Endothelial cell of umbilical vein (primary cell): ENCODE measurements at places on chromosomes 2 and 18. TPM values are rescaled to one million over a fixed set of nuclear protein-coding genes. Genes with fewer than 3 reads are reported as not detected.

DNA sequence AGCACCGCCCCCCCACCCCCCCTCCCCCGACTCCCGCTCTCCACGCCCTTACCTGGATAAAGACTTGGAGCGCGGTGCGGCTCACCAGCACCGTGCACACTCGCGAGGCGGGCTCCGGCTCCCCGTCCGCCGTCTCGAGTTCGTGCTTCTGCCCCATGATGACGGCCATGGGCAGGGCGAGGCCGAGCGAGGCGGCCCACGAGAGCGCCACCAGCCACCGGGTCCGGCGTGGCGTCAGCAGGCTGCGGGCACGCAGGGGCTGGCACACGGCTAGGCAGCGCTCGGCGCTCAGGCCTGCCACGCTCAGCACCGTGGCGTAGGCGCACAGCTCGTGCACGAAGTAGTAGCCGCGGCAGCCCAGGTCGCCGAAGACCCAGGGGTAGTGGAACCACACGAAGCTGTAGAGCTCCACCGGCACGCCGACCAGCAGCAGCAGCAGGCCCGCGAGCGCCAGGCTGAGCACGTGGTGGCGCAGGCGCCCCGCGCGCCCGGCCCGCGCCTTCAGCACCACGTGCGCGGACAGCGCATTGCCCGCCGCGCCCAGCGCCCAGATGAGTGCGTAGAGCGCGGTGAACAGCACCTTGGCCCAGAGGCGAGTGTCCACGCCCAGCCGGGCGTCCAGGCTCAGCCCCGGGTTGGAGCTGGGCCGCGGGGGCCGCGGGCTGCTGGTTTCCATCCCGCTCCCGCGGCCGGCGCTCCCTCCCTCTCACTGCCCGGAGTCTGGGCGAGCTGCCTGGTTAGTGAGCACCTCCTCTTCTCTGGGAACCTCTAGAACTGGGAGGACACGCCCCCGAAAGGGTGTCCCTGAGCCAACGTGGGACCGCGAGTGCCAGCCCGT lies at the start of gene NTSR2:
Gene NTSR2, minus strand, starts transcription at position 742 of the 838 bp plus-strand sequence. Its CDS starts 66 bp downstream, at position 676.
- H3K27me3 ChIP-seq: peaks cover 3% of the 10 kb centered on the region
- peak; percentile 54 for DNase-seq
- H3K27ac ChIP-seq: no peak within 1 kb of the TSS

Gene FN1
- total RNA-seq: 3,221 and 3,760 TPM in 2 replicates

GRCh38 chr2:216012133-216012829 lies 1.1 kb downstream of the MREG start:
- no peaks in the 10 kb centered on the region for H3K27me3 ChIP-seq
- H3K4me3 ChIP-seq: peak overlapping the region; percentile 72
- H3K4me1 ChIP-seq: peaks cover 7% of the 10 kb centered on the region
- H3K36me3 ChIP-seq: no peaks in the 10 kb centered on the region

GRCh38 chr2:158325782-158326340 lies 130.7 kb downstream of the CCDC148 start:
- no peaks in the 10 kb centered on the region for H3K36me3 ChIP-seq
- no peak overlapping the region for H3K4me3 ChIP-seq
- DNase-seq: no peak
- H3K27ac ChIP-seq: no peak overlapping the region

- H3K4me3 ChIP-seq: no peak overlapping the region
- H3K27ac ChIP-seq: no peak overlapping the region
- no peak for DNase-seq
- H3K4me1 ChIP-seq: peaks cover 10% of the 10 kb centered on the region
- no peaks in the 10 kb centered on the region for H3K36me3 ChIP-seq
- no peaks in the 10 kb centered on the region for H3K27me3 ChIP-seq
These were observed 98.9 kb upstream of the ODC1 start for GRCh38 chr2:10546975-10547391.

Gene ZCCHC2
- total RNA-seq: 20.6 and 27.2 TPM in 2 replicates

Gene ATG9A
- 62.2 and 65.5 TPM in 2 replicates for total RNA-seq

- H3K4me3 ChIP-seq: no peak overlapping the region
- H3K4me1 ChIP-seq: no peaks in the 10 kb centered on the region
- DNase-seq: no peak
- H3K36me3 ChIP-seq: no peaks in the 10 kb centered on the region
These were observed 255.7 kb downstream of the HDAC4 start for GRCh38 chr2:239145106-239145505.

Gene FTCDNL1
- total RNA-seq: 0.27 and 0.65 TPM in 2 replicates

DNA sequence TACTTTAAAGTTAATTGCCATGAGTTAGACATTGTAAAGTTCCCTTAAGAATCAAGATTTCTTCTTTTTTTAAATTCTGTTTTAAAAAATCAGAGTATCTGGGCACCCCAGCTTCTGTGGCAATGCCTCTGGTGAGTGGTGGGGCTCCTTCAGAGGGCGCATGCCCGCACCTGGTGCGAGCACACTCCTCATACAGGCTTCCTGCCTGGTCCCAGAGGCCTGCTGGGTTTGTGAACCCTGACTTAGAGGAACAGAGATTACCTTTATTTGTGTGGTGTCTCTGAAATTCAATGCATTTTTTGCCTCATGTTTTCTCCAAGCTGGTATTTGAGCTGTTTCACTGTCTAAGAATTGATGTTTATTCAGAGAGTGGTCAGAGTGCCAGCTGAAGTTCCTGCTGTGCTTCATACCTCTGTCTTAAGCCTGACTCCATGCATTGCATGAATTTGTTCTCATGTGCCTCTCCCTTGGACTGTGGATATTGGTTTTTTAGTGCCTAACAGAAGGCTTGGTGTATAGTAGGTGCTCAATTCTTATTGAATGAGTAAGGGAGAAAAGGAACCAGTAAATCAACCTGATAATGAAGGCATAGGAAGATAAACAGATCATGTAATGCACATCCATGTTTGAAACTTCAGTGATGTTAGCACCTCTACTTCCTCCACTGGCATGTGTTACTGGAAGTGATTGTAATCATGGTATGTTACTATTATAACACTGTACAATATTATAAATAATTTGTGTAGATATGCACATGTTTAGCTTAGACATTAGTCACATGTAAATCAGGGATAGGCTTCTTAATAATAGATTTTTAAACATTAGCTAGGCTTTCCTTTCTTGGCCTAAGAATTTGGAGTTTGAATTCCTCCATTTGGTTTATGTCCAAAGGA lies 29.0 kb downstream of the PHLPP1 start:
- no peak overlapping the region for H3K27ac ChIP-seq
- no peak for DNase-seq
- H3K27me3 ChIP-seq: no peaks in the 10 kb centered on the region
- peaks cover 2% of the 10 kb centered on the region for H3K4me1 ChIP-seq
- no peaks in the 10 kb centered on the region for H3K36me3 ChIP-seq

Gene RUFY4
- not detected in 2 replicates for total RNA-seq

DNA sequence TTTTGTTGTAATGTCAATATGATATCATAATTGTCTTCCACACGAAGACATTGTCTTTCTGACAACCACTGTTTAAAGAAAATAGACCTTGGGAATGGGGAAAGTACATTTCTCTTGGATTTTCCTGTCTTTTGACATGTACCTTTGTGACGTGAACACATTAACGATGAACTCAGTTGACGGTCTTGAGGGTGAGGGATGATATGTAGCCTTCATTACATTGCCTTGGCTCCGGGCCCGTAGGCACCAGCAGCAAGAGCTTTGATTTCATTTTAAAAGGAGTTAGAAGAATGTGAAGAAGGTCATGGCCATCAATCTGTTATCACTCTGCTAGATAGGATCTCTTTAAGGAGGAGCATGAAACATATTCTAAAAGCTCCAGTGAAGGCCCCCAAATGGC lies 80.9 kb downstream of the LYPD6B start:
- no peaks in the 10 kb centered on the region for H3K27me3 ChIP-seq
- no peaks in the 10 kb centered on the region for H3K36me3 ChIP-seq
- H3K4me3 ChIP-seq: no peak overlapping the region
- H3K4me1 ChIP-seq: no peaks in the 10 kb centered on the region
- H3K27ac ChIP-seq: no peak overlapping the region

DNA sequence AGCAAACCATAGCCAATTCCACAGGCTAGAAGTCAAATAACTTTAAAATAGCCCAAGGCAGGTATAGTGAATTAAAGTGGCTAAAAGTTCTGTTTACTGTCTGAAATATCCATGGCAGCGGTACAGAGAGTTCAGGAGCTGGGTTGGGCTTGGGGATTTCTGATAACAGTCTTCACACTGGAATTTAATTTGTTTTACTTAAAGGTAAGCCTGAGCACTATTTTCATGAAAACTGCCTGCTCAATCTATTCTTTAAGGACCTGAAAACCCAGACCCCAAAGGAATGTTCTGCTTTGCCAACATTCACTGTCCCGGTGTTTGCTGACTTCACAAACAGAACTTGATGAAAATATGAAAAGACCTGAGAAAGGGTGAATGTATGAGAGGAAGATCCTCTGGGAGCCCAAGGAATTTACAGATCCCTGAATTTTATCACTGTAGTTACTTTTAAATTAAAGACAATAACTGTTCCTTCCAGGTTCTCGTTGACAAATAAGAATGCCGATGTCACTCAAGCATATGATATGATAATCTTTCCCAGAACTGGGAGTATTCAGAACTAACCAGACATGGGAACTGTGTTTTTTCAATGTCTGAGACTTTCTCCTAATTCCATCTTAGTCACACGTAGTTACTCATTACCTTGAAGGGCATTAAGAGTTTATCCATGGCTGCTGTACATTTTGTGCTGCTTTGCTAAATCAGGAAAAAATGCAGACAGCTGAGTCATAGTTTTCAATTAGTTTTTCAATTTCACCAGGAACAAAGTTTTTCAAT lies 28.3 kb upstream of the ITGB6 start:
- H3K4me3 ChIP-seq: no peak overlapping the region
- peak overlapping the region; percentile 95 for H3K27ac ChIP-seq
- H3K36me3 ChIP-seq: no peaks in the 10 kb centered on the region
- H3K27me3 ChIP-seq: no peaks in the 10 kb centered on the region

DNA sequence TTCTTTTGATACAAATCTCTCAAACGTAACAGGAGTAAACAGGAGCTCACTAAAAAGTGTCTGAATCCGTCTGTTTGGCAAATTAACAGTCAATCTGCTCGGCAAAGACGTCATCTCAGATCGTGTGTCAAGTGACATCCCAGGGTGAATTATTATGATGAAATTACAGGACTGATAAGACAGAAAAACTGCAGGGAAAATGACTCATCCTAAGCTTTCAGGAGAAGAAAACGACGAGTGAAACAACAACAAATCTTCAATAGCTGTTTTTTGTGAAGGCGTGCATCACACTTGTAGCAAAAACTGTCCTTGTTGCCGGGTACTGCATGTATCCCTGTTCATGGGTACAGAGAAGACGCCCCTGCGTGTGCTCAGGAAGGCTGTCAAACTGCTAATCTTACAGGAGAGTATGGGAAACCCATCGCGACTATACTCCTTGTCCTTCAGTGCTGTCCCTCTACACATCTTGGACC lies 24.9 kb downstream of the EPB41L3 start:
- no peaks in the 10 kb centered on the region for H3K27me3 ChIP-seq
- no peak overlapping the region for H3K4me3 ChIP-seq
- H3K4me1 ChIP-seq: peaks cover 57% of the 10 kb centered on the region
- H3K27ac ChIP-seq: peak overlapping the region; percentile 87
- DNase-seq: peak; percentile 81

Gene MATN3
- 3.4 and 6.1 TPM in 2 replicates for total RNA-seq

Gene CCDC74B
- total RNA-seq: 1.6 and 4.8 TPM in 2 replicates

Gene CFAP65
- total RNA-seq: not detected in 2 replicates

- no peaks in the 10 kb centered on the region for H3K27me3 ChIP-seq
- DNase-seq: peak; percentile 59
- no peaks in the 10 kb centered on the region for H3K4me1 ChIP-seq
- no peaks in the 10 kb centered on the region for H3K36me3 ChIP-seq
- no peak overlapping the region for H3K27ac ChIP-seq
These were observed 258.5 kb downstream of the TWIST2 start for GRCh38 chr2:239106314-239106908.

Gene ASIC4
- total RNA-seq: not detected in 2 replicates

Gene SGPP2
- not detected in 2 replicates for total RNA-seq

Gene TYW5
- total RNA-seq: 8.5 and 8.9 TPM in 2 replicates

DNA sequence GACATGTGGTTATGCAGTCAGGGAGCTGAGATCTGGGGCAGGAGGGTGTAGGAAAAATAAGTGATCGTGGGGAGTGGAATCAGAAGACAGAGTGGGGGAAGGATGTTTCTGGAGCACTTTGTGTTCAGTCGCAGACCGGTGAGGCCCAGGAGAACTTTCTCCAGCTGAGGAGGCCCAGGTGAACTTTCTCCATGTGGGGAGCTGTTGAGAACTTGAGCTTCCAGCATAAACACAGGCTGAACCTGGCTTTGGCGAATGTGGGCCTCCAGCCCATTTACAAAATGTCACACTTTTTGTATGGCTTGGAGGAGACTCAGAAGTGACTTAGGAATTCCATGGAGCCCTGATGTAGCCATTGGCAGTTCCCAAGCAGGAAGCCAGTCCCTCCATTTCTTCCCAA lies 108.5 kb downstream of the VAPA start:
- no peaks in the 10 kb centered on the region for H3K27me3 ChIP-seq
- H3K4me3 ChIP-seq: no peak overlapping the region
- H3K36me3 ChIP-seq: no peaks in the 10 kb centered on the region

DNA sequence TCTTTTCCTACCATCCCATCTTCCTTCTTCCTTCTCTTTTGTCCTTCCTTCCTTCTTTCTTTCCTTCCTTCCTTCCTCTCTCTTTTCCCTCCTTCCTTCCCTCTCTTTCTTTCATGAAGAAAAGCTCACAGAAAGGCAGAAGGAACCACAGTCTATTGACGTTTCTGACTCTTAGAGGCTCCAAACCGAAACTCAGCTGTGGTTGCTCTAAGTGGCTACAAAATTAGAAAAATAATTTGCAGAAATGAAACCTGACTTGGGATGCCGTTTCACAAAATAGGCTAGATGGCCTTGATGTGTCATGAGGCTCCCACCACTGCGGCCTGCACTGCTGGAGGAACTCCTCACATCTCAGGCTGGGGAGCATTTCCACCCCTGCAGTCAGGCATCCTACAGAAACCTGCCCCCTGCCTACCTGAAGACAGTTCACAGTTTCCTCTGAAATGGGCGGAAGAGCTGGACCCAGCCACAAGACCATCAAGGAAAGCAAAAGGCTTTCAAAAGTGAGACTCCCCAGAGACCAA lies 165.6 kb downstream of the SMAD7 start:
- H3K4me1 ChIP-seq: peaks cover 25% of the 10 kb centered on the region
- no peaks in the 10 kb centered on the region for H3K27me3 ChIP-seq
- no peak overlapping the region for H3K4me3 ChIP-seq
- H3K36me3 ChIP-seq: no peaks in the 10 kb centered on the region
- no peak overlapping the region for H3K27ac ChIP-seq

Gene LIMS3
- total RNA-seq: 9.4 and 17.8 TPM in 2 replicates

- H3K4me1 ChIP-seq: no peaks in the 10 kb centered on the region
- no peaks in the 10 kb centered on the region for H3K27me3 ChIP-seq
- DNase-seq: no peak
- H3K27ac ChIP-seq: no peak overlapping the region
- H3K4me3 ChIP-seq: no peak overlapping the region
These were observed 16.3 kb upstream of the GAL3ST2 start for GRCh38 chr2:241760301-241760771.

- no peak overlapping the region for H3K27ac ChIP-seq
- DNase-seq: peak; percentile 20
- H3K4me1 ChIP-seq: peaks cover 4% of the 10 kb centered on the region
- H3K4me3 ChIP-seq: no peak overlapping the region
These were observed 4.6 kb downstream of the EN1 start for GRCh38 chr2:118842661-118843482.

Gene HOXD4
- total RNA-seq: 11.5 and 13.7 TPM in 2 replicates

Gene MITD1
- 29.8 and 30.0 TPM in 2 replicates for total RNA-seq

GRCh38 chr18:2139691-2140090 lies 431.6 kb downstream of the METTL4 start:
- H3K4me3 ChIP-seq: no peak overlapping the region
- no peak for DNase-seq
- no peaks in the 10 kb centered on the region for H3K27me3 ChIP-seq

GRCh38 chr2:221572219-221572820 lies at the start of gene EPHA4:
Gene EPHA4, minus strand, starts transcription at chr2:221572304. Its CDS starts 56 bp downstream, at chr2:221572248.
- H3K4me1 ChIP-seq: peaks cover 10% of the 10 kb centered on the region
- H3K27ac ChIP-seq: peak within 1 kb of the TSS; percentile 27
- peak within 1 kb of the TSS; percentile 53 for H3K4me3 ChIP-seq
- peaks cover 3% of the 10 kb centered on the region for H3K27me3 ChIP-seq
- H3K36me3 ChIP-seq: no peaks in the 10 kb centered on the region
